ENCODE measurements at places on chromosomes 5 and 9.
A peak's percentile ranks its signal among the peaks of the same experiment; 100 is the strongest.

GRCh38 chr5:109654455-109654854 is 35.3 kb upstream of the MAN2A1 start:
- DNase-seq, result no peak

GRCh38 chr9:124478354-124478753 is 28.1 kb downstream of the ADGRD2 start:
- no peak for DNase-seq

- DNase-seq, result peak; percentile 34
These were observed 157.0 kb downstream of the RGS3 start for GRCh38 chr9:113620377-113621161.

- no peak for DNase-seq
These were observed 17.7 kb downstream of the RFESD start for GRCh38 chr5:95664204-95664786.

- DNase-seq, result no peak
These were observed 86.7 kb upstream of the PCA3 start for GRCh38 chr9:76677481-76678055.

DNA sequence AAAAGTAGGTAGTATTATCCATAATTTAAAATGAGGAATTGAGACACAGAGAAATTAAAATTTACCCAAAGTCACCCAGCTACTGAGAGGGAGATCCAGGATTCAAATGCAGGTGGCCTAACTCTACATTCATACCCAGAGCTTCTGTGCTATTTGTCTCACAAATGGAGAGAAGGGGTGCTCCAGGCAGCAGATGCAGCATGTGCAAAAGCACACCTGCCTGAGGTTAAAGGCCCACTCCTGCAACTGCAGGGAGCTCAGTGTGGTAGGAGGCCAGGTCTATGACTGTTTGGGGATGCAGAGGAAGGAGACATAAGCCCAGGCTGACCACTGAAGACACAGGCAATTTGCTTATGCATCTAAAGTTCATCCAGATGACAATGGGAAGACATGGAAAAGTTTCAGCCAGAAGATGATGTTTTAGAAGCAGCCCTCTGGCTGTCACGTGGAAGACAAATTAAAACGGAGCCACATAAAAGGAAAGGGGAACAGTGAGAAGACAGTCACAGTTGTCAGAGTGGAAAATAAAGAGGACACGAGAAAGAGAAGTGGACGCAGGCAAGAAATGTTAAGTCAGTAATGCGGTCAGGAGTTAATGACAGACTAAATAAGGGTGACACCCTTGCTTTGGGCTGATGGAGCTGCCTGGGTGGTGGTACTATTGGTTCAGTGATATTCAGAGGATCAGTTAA is 214.7 kb downstream of the EBF1 start:
- DNase-seq, result no peak
